ENCODE measurements at places on chromosomes 3 and 15.

DNA sequence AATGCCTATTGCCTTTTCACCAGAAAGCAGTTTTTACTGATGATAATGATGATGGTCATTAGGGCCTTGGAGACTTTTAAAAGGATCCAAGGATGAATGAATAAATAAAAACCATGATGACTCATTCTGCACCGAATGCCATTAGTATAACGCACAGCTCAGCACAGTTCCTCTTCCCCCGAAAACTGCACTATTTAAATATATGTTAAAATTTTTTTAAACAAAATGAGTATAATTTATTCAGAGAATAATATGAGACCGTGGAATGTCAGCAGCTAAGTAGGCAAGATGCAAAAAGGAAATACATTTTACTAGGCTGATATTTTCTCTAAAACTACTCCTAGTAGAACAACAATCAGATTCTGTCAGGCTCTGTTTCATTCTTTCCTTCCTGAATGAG is 83.4 kb upstream of the NANOGP8 start:
- no peak for DNase-seq

- no peak for DNase-seq
Measured at GRCh38 chr3:63095-63765, 133.3 kb upstream of the CHL1 start.

GRCh38 chr3:62771331-62772072 is 103.7 kb downstream of the CADPS start:
- DNase-seq, result no peak

DNA sequence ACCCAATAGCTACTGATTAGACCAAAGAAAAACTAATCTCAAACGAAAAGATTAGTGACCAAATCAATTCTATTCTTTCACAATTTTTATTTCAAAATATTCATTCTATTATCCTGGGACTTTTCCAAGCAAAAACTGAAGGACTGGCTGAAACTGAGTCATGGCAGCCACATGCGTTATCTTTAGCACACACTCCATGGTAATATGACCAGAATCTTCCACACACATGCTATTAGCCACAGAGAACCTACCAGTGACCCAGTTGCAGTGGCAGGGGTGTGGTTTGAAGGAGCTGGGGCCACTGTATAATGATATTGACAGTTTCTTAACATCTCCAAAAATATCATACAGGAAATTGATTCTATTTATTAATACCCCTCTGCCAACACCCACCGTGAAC is 154.8 kb upstream of the ABI3BP start:
- DNase-seq, result no peak

DNA sequence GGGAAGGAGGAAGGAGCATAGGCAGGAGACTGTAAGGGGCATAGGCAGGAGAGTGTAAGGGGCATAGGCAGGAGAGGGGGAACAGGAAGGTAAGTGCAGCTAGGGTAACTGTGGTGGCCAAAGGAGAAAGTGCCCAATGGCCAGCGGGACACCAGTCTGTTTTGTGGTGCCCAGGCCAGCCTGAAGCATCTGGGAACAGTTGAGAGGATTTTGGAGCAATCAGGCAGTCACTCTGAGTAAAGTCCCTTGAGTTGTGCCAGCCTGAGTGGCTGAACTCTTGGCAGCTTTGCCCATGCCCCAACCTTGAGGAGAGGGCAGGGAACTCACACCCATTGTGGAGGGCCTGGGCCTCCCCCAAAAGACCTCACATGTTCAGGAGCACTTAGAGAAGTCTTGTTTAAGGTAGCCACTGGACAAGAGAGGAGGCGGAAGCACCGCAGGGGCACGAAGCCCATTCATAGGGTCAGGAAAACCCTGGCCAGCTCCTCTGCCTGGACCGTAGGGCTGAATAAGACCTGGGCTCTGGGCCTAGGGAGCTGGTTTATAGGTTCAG is 3.5 kb upstream of the TGM5 start:
- DNase-seq, result no peak

DNA sequence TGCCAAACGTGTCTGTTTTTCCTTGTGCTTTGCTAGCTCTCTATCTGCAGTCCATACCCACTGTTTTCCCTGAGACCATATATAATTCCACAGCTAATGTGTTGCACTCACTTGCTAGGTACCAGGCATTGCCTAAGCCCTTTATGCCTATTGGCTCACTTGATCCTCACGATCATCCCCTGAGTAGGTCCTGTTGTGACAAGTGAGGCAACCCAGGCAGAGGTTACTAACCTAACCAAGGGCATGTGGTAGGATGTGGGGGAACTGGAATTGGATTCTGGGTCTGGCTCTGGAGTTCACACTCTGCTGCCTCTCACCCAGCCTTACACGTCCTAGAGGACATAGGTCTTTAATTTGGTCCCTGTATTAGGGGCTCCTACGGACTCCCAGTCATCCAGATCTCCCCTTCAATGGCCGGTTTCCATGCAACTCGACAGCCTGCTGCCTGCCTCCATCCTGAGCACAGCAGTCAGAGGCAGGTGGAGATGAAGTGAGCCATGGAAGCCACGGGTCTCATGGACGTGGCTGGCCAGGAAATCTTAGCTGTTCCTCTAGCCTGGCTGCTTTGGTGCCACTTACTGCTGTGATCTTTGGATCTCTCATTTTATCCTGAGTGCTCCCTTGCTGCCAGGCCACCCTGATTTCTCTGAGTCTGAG is 38.9 kb upstream of the MYZAP start:
- no peak for DNase-seq

DNA sequence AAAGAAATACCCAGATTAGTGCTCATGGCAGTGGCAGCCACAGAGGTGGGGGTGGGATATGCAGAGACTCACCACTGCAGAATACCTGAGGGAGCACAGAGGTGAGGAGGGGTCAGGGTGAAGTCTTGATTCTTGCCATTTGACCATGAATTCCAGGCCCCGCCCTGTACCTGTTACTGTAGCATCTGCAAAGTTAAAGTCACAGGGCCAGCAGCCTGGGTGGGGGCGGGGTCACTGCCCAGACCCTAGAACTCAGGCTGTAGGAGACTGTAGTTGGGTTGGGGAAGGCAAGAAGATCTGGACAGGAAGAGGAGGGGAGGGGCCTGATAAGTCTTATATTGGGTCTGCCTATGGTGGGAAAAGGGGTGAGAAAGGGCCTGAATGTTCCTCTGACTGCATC is 14.5 kb downstream of the CCDC71 start:
- no peak for DNase-seq

GRCh38 chr3:164806188-164806587 is 272.1 kb downstream of the SI start:
- no peak for DNase-seq

DNA sequence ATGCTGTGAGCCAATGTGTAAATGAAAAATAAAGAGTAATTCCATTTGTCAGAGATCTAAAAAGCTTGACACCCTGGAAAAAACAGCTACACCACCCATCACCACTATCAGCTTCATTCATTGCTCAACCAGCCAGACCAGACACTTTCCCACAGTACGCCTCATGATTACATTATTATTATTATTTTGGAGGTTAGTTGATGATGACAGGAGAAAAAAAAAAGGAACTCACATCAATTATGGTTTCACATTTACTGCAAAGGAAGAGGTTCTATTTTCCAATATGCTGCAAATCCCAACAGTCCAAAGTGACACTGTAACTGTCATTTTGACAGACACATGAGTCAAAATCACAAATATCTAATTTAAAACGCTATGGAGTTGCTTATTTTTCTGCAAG is 134.7 kb upstream of the TSC22D2 start:
- no peak for DNase-seq

GRCh38 chr3:195249057-195249770 is 21.7 kb downstream of the XXYLT1 start:
- DNase-seq, result no peak

DNA sequence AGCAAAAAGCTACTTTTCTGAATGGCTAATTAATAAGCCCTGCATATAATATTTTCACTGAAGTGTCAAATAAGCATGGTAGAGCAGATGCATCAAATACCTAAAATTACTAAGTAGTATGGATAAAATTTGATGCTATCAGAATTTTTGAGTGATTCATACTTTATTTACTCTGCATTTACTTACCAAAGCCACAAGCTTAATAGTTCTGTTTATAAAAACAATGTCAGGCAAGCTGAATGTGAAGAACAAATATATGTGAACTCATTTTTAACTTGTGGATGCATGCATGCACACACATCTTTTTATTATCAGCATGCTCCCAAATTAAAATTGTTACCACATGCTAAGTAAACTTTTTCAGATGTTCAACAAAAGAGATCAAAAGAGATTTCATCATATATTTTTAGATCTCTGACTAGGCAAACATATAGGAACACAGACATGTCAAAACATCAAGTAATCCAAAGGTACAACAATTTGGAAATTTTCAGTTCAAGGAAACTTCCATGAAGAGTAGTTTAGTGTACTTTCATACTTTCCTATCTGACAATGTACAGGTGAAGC is 969.4 kb downstream of the ROBO1 start:
- DNase-seq, result no peak

GRCh38 chr3:123397921-123398785 is 50.7 kb downstream of the ADCY5 start:
- DNase-seq, result no peak

GRCh38 chr3:133988631-133989161 is 41.0 kb downstream of the SLCO2A1 start:
- no peak for DNase-seq

DNA sequence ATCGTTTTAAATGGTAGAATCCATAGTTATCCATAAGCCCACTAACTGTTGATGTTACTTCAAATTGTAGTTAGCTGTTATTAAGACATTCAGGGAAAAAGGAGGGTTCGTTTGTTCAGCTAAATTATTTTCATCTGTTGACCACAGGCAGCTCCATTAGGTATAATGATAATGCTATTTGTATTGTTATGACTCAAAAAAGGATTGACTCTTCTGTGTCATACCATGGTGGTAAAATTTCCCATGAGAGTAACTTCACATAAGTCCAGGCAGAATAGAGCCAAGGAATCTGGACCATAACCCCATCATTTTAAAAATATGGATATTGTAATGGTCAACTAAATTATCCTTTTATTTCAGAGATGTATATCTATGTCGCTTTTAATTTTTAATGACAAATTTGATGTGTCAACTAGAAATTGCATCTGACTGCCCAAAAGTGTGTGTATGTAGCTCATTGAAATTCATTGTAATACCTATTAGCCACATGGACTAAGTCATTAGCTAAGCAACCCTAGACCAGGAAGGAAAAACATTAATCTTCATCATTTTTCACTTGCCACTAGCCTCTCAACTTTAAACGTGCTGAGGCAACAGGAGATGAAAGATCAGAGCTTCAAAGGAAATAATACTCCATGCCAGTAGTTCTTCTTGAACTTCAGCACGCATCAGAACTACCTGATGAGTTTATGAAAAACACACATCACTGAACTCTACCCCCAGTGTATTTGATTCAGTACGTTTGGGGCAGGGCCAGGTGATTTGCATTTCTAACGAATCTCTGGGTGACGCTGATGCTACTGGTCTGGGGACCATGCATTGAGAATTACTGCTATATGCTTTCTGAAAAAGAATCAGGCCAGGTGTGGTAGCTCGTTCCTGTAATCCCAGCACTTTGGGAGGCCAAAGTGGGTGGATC is 537.7 kb downstream of the UNC13C start:
- no peak for DNase-seq

DNA sequence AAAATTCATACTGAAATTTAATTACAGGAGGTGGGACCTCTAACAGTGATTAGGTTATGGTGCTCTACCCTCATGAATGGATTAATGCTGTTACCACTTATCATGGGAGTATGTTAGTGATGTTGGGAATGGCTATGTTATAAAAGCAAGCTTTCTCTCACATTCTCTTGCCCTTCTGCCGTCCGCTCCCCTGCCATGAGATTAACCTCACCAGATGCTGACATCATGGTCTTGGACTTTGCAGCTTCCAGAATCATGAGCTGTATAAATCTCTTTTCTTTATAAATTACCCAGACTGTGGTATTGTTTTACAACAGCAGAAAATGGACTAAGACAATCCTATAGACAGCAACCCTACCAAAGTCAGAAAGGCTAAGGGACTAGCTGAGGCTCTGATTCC is 884.8 kb downstream of the FHIT start:
- no peak for DNase-seq

- DNase-seq, result no peak
Measured at GRCh38 chr3:192843723-192844485, 73.8 kb downstream of the MB21D2 start.

DNA sequence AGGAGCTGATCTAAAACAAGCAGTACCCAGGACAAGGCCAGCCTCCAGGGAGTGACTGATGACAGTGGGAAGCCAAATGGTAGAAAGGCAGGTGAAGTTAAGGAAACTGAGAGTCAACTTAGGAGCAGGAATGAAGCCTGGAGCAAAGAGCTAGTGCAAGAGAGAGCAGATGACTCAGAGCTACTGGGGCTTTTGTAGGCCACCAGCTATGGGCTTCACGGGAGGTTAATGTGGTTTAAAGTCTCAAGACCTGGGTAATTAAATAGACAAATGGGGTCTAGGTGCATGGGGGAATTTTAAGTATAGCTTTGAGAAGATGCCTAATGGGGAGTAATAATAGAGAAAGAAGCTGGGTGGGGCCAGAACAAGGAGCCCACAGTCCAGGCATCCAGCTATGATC is 3.1 kb downstream of the CD86 start:
- DNase-seq, result no peak

GRCh38 chr3:40713795-40714194 is 189.0 kb downstream of the ZNF621 start:
- DNase-seq, result no peak

All from HuH-7.5 (cell line).